ENCODE measurements at places on chromosomes 2 and 18. TPM values are rescaled to one million over a fixed set of nuclear protein-coding genes. Genes with fewer than 3 reads are reported as not detected.

MATN3 gene
- total RNA-seq = 0.83 TPM

GRCh38 chr2:9284521-9285297 is 78.1 kb downstream of the ASAP2 start:
- H3K4me3 ChIP-seq = no peak overlapping the region
- H3K27me3 ChIP-seq = no peaks in the 10 kb centered on the region
- H3K4me1 ChIP-seq = no peaks in the 10 kb centered on the region
- DNase-seq = no peak
- H3K36me3 ChIP-seq = peaks cover 19% of the 10 kb centered on the region
- H3K27ac ChIP-seq = no peak overlapping the region

DNA sequence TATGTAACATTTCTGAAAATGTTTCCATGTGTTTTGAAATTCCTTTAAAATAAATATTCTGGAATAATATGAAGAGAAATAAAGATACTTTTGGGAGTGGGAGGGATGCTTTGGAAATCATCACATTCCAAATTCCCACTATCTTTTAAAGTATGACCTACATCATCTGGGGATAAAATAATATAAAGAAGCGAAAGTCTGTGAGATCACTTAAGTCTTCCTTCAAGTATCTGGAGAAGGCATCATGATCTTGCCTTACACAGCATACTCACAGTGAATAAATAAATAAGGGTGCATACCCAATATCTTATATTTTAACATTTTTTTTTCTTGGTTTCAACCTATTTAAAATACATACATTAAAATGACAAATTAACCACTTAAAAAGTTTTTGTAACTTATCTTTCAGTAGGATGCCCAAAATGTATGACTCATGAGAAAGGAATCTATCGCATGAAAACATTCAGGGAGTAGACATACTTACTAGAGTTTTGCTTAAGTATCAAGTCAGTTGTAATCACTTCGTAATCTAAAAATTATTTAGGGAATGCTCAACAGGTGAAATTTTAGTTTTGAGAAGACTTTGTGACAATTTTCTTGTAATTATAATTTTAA is 248.3 kb upstream of the COL3A1 start:
- no peaks in the 10 kb centered on the region for H3K27me3 ChIP-seq
- DNase-seq = no peak
- H3K36me3 ChIP-seq = no peaks in the 10 kb centered on the region
- no peaks in the 10 kb centered on the region for H3K4me1 ChIP-seq
- no peak overlapping the region for H3K4me3 ChIP-seq

DNA sequence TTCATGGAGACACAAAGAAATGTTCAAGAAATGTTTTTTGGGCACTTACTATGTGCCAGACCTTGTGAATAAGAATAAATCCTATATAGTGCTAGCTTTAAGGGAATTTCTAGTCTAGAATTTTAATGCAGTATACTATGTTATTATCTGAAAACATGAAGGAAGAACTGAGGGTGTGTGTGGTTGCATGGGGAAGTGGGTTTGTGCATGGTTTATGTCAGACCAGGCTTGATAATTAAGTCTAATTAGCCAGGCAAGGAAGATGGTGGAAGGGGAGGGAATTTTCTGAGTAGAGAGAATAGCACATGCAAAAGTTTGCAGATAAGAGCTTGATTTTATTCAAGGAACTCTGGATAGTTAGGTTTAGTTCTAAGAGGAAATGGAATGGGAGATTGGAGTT is 6.5 kb downstream of the RBBP8 start:
- H3K27ac ChIP-seq = no peak overlapping the region
- no peak for DNase-seq
- no peaks in the 10 kb centered on the region for H3K27me3 ChIP-seq
- H3K4me3 ChIP-seq = no peak overlapping the region
- H3K4me1 ChIP-seq = no peaks in the 10 kb centered on the region

KIF1A gene
- 3.9 TPM for total RNA-seq

GRCh38 chr2:45736757-45737704 is 85.6 kb downstream of the PRKCE start:
- peaks cover 37% of the 10 kb centered on the region for H3K4me1 ChIP-seq
- DNase-seq = no peak
- no peaks in the 10 kb centered on the region for H3K36me3 ChIP-seq
- no peaks in the 10 kb centered on the region for H3K27me3 ChIP-seq
- H3K27ac ChIP-seq = no peak overlapping the region

GRCh38 chr2:100971221-100971620 is 30.9 kb upstream of the RPL31 start:
- no peaks in the 10 kb centered on the region for H3K27me3 ChIP-seq
- no peaks in the 10 kb centered on the region for H3K4me1 ChIP-seq
- no peaks in the 10 kb centered on the region for H3K36me3 ChIP-seq
- no peak overlapping the region for H3K27ac ChIP-seq
- DNase-seq = no peak

GPR45 gene
- total RNA-seq = not detected

Measured in esophagus muscularis mucosa (tissue), 4 donors.